ENCODE measurements at places on chromosomes 12 and 14. TPM values are rescaled to one million over a fixed set of nuclear protein-coding genes. Genes with fewer than 3 reads are reported as not detected.
A peak's percentile ranks its signal among the peaks of the same experiment; 100 is the strongest.

ADAMTS20 gene
- polyA plus RNA-seq, result not detected

- DNase-seq, result no peak
- no peak overlapping the region for H3K4me3 ChIP-seq
- H3K4me1 ChIP-seq, result no peaks in the 10 kb centered on the region
- no peaks in the 10 kb centered on the region for H3K27me3 ChIP-seq
- H3K27ac ChIP-seq, result no peak overlapping the region
- no peaks in the 10 kb centered on the region for H3K36me3 ChIP-seq
Measured at GRCh38 chr12:85085066-85085465, 48.9 kb downstream of the LRRIQ1 start.

DNA sequence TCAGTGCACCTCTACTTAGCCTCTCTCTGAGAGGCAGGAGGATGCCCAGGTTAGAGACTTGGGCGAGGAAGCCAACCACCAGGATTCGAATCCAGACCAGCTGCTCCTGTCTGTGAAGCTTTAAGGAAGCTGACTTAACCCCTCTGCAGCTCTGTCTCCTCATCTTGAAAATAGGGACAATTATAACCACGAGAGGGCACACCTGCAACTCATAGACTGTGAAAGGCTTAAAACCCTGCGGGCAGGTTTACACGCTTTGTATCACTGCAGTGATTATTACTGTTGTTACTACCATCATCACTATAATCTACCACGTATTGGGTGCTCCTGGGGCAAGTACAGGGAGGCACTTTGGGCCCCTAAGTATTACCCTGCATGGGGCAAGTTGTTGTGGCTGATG, 379.8 kb downstream of the VRK1 start:
- peak; percentile 39 for DNase-seq
- H3K27ac ChIP-seq, result no peak overlapping the region
- H3K36me3 ChIP-seq, result no peaks in the 10 kb centered on the region
- H3K27me3 ChIP-seq, result no peaks in the 10 kb centered on the region

DNA sequence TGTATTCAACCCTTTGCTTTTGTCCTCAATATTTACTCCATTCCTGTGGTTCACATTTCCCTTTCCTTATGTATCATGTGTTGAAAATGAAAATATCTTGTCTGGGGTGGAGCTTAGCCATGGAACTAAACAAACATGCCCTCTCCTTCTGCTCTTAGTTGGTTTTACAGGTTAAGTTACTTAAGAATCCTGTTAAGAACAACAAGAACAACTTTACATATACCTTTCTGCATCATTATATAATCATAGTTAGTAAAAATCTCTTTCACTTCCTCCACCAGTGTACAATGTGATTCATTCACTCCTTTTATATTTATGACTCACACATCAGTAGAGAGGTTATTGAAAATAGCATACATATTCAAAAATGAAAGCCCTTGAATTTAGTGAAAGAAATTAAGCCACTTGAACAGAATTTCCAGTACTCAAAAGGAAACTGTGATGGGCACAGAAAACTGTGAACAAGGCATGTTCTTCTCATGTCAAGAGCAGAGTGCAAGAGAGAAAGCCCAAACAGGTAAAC, 307.7 kb downstream of the CCDC91 start:
- DNase-seq, result no peak
- H3K36me3 ChIP-seq, result no peaks in the 10 kb centered on the region

DNA sequence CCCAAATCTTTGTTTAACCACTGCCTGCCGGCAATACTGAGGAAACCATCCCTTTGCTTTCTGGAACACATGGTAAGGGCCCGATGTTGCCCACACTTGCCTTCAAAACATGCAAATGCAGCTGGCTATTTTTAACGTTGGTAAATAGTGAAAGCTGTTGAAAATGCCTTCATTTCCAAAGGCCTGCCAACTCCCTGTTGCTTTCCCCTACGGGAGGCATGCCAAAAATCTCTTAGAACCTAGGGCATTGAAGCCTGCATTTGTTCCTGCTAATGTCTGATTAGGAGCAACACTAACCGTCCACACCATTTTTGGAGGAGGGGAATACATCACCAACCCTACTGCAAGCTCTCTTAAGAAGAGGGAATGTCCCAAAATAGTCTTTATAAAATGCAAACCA, 152.6 kb upstream of the NOS1 start:
- no peaks in the 10 kb centered on the region for H3K27me3 ChIP-seq
- H3K4me1 ChIP-seq, result no peaks in the 10 kb centered on the region
- DNase-seq, result no peak
- H3K27ac ChIP-seq, result no peak overlapping the region

CDH24 gene
- 0.52 TPM for polyA plus RNA-seq

GRCh38 chr14:99231850-99232713, 39.9 kb downstream of the BCL11B start:
- no peak for DNase-seq
- peak overlapping the region; percentile 48 for H3K4me3 ChIP-seq
- H3K4me1 ChIP-seq, result peaks cover 93% of the 10 kb centered on the region
- H3K36me3 ChIP-seq, result peaks cover 14% of the 10 kb centered on the region

DNA sequence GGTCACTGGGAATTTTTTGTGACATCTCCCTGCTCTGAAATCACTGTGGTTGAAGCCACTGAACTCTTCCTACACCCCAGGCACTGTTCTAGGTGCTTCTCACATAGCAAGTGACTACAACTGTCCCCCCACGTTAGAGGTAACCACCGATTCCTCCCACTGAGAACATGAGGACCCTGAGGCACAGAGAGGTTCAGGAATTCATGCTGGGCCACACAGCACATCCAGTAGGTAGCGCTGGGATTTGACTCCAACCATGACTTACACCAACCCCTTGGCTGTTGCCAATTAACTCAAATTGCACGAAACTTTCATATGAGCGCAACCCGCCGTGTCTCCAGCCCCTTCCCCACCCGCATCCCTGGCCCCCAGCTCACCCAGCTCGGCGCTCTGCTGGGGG, 105.2 kb downstream of the RFLNA start:
- no peak overlapping the region for H3K27ac ChIP-seq
- no peaks in the 10 kb centered on the region for H3K27me3 ChIP-seq

- H3K4me1 ChIP-seq, result no peaks in the 10 kb centered on the region
- no peak overlapping the region for H3K4me3 ChIP-seq
- no peak for DNase-seq
- no peaks in the 10 kb centered on the region for H3K36me3 ChIP-seq
- H3K27ac ChIP-seq, result no peak overlapping the region
Measured at GRCh38 chr12:113271466-113271852, 50.2 kb downstream of the TPCN1 start.

PRB2 gene
- not detected for polyA plus RNA-seq

CFAP54 gene
- polyA plus RNA-seq, result not detected

DNA sequence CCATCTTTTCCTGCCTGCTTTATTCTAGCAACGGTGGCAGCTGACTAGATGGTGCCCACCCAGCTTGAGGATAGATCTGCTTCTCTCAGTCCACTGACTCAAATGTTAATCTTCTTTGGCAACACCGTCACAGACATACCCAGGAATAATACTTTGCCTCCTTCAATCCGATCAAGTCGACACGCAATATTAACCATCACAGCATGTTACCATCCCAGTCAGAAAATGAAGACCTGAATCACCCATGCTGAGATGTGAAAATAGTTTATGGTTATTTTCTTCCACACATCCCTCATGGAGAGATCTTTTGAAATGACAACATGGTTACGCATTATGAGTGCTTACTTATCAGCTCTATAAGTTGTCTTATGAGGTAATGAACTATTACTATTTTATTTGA, 392.8 kb downstream of the SEC23A start:
- H3K27me3 ChIP-seq, result no peaks in the 10 kb centered on the region
- H3K36me3 ChIP-seq, result no peaks in the 10 kb centered on the region
- no peak for DNase-seq

GRCh38 chr14:57009585-57010515, 199.6 kb upstream of the OTX2 start:
- H3K27me3 ChIP-seq, result no peaks in the 10 kb centered on the region
- no peaks in the 10 kb centered on the region for H3K4me1 ChIP-seq
- DNase-seq, result no peak
- H3K36me3 ChIP-seq, result no peaks in the 10 kb centered on the region
- no peak overlapping the region for H3K4me3 ChIP-seq

DNA sequence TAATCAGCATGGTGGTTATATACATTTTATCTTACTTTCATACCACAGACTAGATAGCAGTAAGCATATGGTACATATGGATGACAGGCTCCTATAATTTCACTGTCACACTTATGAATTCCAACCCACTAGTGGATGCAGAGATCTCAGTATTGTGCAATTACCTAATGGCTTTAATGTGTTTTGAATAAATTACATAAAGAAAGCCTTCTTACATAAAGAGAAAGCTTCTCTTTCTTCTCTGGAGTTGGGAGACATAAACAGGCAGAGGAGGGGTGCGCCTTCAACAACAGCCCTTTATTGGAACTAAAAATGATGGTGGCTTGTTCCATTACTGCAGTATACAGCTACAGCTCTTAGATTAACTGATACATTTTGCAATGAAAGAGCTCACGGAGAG, 52.6 kb downstream of the SAV1 start:
- H3K27me3 ChIP-seq, result no peaks in the 10 kb centered on the region
- H3K4me3 ChIP-seq, result no peak overlapping the region
- H3K4me1 ChIP-seq, result no peaks in the 10 kb centered on the region

RD3L gene
- not detected for polyA plus RNA-seq

DNA sequence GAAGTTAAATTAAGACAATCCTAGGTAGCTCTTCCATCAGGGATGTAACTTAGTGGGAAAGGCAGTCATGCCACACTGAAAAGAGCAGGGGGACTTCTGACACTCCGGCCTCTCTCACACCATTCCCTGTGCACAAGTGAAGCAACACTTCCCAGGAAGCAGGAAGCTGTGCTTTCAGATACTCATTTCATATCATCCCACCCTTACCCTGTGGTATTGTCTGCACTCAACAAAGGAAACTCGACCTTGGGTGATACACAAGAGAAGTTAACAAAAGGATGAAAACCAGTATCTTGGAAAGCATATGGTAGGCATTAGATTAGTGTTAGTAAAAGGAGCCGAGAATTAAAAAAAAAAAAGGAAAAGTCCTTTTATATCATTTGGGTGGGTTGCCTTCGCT, 61.3 kb upstream of the MDM1 start:
- H3K36me3 ChIP-seq, result no peaks in the 10 kb centered on the region
- H3K27me3 ChIP-seq, result no peaks in the 10 kb centered on the region
- no peak overlapping the region for H3K27ac ChIP-seq
- H3K4me3 ChIP-seq, result no peak overlapping the region
